ENCODE measurements at places on chromosomes 7 and 10. TPM values are rescaled to one million over a fixed set of nuclear protein-coding genes. Genes with fewer than 3 reads are reported as not detected.

DNA sequence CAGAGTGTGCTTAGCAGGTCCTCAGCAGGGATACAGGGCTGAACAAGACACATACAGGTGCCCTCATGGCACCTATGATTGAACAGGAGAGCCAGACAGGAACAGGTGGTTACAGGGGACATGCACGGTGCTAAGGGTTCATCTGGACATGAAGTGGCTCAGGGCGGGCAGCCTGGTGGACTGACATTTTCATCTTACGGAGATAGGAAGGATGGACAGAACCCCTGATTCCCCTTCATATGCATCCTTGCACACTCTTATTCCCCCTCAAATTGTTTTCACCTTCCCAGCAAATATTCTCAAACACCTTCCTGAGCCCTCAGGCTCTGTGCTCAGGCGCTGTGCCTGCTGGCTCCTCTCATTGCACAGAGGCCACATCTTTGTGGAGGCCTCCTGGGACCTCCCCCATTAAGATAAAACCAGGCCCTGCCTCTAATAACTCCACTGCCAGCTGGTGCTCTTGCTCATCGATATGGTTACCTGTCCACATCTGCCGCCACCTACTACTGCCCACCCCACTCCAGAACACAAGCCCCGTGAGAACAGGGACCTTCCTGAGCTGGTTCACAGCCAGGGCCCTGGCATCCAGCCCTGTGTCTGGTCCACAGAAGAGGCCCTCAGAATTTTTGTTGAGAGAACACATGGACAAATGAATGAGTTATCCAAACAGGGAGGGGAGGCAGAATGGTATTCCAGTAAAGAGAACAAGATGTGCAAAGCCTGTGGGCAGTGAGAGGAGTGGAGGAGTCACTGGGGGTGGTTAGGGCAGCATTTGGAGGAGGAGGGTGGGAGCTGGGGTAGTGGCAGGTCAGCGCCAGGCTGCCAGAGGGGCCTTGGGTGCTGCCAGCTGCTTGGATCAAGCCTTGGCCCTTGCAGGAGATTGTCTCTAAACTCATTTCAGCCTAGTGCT is 68.9 kb upstream of the AQP1 start:
- DNase-seq: no peak

The TUBB8 gene
- total RNA-seq: 2.4 TPM

GRCh38 chr10:112789248-112789647 is 160.8 kb upstream of the TCF7L2 start:
- no peak for DNase-seq

DNA sequence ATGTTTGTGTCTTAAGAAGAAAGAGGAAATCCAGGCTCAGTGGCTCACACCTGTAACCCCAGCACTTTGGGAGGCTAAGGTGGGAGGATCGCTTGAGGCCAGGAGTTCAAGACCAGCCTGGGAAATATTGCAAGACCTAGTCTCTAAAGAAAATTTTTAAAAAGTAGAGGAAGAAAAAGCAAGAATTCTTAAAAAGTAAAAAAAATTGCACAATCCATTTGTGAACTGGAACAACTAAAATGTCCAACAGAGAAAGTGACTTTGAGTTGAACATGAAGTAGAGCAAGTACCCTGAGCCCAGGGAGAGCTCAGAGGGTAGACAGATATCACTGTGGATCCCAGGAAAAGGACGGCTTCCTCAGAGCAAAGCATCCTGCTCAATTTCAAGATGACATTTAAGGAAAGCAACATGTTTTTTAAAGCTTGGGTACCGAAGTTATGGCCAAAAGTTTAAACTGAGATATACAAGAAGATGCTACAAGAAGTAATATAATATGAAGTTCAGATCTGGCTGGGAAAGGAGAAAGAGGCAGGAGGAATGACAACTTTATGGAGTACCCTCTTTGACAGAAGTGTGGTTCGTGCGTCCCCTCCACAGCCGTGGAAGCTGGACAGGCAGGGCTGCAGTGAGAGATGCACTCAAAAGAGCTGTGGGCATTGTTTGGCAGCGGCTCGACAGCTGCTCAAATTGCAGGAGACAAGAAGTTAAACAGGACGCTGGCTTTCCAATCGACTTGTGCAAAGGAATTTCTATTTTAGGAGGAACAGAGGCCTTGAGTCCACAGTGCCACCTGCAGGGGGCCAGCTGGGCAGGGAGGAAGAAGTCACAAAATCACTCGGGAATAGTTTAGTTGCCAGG is 201.3 kb downstream of the JCAD start:
- peak; percentile 49 for DNase-seq

GRCh38 chr10:78623578-78624215 is 445.1 kb upstream of the ZMIZ1 start:
- DNase-seq: no peak

- no peak for DNase-seq
Measured at GRCh38 chr7:45978010-45978681, 57.1 kb upstream of the IGFBP3 start.

The AMZ1 gene
- 1.4 TPM for total RNA-seq

DNA sequence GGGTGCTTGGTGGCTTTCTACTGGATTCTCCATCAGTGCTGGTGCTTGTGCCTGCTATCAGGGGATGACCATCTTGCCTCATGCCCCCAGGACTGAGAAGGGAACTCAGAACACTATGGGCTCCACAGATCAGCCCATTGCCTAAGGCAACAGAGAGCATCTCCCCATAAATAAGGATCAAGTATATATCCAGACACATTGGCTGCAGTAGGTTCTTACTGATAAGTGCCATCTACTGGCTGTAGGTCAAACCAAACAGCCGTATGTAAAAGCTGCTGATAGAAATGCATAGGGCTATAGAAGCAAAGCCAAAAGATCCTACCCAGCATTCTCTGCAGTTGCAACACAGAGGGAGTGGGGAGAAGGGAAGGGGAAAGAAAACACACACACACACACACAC is 153.7 kb downstream of the CDK14 start:
- DNase-seq: no peak

- peak; percentile 89 for DNase-seq
Measured at GRCh38 chr7:5284304-5285281, 1.9 kb downstream of the SLC29A4 start.

DNA sequence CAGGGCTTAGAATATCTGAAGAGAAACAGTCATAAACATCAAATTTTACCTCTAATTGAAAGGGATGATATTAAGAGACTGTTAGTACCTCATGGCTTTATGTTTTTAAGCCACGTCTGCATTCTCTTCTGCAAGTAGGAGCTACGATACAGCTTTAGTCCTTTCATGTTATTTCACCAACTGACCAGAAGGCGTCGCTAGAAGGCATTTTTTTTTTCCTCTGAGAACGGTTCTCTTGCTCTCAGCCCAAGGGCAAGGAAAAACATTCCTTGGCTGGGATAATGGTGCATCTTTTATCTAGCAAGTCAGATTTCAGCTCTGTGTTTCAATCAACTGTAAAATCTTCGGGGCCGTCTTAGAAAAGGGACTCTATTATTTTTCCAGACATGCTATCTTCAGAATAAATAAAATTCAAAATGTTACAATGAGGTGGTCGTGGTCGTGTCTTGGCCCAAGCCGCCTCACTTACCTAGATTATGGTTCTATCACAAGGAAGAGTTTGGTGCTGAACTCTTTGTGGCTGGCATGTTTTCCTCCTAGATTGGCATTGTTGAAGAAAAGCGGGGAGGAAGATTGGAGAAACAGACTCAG is 41.6 kb upstream of the LYZL2 start:
- DNase-seq: peak; percentile 24

DNA sequence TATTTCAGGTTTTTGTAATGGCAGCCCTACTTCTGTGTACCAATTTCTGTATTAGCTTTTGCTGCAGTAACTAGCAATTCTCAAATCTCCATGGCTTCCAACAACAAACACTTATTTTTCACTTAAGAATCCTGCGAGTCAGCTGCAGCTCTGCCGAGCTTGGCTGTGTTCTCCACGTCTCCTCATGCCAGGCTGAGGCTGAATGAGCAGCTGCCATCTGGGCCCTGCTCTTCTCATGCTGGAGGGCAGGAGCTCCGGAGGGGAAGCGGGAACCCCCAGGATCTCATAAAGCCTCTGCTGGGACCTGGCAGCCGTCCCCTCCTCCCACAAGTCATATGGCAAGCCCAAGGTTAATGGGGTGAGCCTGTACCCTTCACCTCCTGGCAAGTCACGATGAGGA is 591.1 kb downstream of the SDK1 start:
- no peak for DNase-seq

The NAT16 gene
- 0.62 TPM for total RNA-seq

The CFAP43 gene
- total RNA-seq: 0.69 TPM

The SYNPO2L gene
- total RNA-seq: 0.11 TPM

- no peak for DNase-seq
Measured at GRCh38 chr10:11787846-11788245, 35.3 kb upstream of the PROSER2 start.

The PIK3CG gene
- 0.11 TPM for total RNA-seq

GRCh38 chr7:98213888-98214810 is 2.9 kb downstream of the BHLHA15 start:
- DNase-seq: peak; percentile 7

- no peak for DNase-seq
Measured at GRCh38 chr7:25756601-25757000, 395.4 kb upstream of the NFE2L3 start.

- DNase-seq: no peak
Measured at GRCh38 chr10:121741248-121741792, 143.1 kb upstream of the FGFR2 start.

The NUTM2E gene
- 0.15 TPM for total RNA-seq

DNA sequence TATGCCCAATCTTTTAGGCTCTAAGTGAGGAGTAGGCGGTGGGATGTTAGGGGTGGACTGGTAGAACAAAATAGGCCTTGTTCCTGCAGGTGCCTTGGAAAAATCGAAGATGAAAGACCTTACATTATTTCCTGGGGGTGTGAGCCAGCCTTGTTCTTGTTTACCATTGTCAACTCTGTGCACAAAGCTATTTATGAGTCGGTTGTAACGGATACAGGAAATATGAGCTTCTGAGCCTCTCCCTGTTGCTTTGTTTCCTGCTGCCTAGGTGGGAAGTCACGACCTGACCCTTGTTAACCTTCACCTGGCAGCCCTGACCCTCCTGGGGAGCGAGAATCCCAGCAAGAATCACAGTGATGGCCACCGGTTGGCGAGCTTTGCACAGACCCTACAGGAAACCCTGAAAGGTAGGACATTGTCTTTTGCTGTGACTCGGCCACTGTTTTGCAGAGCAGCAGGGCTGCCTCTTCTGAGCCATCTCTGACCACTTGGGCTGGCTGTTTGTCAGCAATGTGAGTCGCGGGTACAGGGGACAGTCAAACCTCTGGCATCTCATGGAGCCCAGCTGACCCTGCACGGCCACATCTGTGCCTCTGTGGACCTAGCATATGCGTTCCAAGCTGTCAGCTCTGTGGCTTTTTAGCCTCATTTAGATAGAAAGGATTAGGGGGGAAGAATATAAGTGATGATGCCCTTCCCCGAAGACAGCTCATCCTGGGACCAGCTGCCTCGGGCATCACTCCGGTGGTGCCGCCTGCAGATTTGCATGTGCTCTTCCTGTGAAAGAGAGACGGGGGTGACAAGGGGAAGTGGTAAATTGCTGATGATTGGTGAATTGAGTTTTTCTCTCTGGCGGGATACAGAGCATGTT is 102.1 kb upstream of the ANLN start:
- no peak for DNase-seq

The GJD4 gene
- not detected for total RNA-seq

GRCh38 chr10:69049566-69049961 is 38.3 kb upstream of the SRGN start:
- no peak for DNase-seq
